ENCODE measurements at places on chromosomes 3 and 15.

- no peak for DNase-seq
- peaks cover 7% of the 10 kb centered on the region for H3K4me1 ChIP-seq
- H3K4me3 ChIP-seq: no peak overlapping the region
- no peaks in the 10 kb centered on the region for H3K36me3 ChIP-seq
Observed at GRCh38 chr3:66464512-66464894, 36.3 kb downstream of the LRIG1 start.

DNA sequence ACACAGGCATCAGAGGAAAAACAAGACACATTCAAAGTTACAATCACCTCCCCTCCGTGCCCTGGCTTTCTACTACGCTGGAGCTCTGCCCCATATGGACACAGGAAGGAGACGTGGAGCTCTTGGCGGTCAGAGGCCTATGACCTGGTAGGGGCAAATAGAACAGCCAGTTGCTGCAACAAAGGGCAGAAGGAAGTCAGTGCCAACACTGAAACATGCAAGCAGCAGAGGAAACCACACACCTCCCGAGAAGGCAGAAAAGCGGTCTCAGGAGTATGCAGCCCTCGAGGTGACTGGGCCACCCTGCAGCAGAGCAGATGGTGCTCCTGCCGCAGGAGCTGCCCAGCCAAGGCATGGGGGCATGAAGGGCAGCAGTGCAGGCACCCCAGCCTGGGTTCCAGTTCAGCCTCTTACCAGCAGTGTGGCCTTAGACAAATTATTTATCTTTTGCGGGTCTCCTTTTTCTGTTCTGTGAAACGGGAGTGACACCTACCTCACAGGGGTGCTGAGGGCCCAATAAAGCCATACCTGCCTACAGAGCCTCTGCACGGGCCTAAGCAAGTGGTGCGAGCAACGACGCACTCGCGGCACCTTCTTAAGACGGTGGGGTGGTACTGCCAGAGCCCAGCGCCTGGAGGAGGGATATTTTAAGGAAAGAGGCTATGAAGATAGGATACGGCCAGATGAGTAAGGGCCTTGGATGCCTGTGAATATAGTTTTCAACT is 8.6 kb downstream of the ZXDC start:
- no peak for DNase-seq
- no peak overlapping the region for H3K27ac ChIP-seq
- no peaks in the 10 kb centered on the region for H3K27me3 ChIP-seq

GRCh38 chr15:75565062-75565970 is 13.8 kb downstream of the PTPN9 start:
- H3K27me3 ChIP-seq: no peaks in the 10 kb centered on the region
- no peak overlapping the region for H3K4me3 ChIP-seq
- peaks cover 4% of the 10 kb centered on the region for H3K36me3 ChIP-seq

GRCh38 chr15:92753591-92753990 is 98.0 kb upstream of the FAM174B start:
- no peak for DNase-seq
- H3K27me3 ChIP-seq: no peaks in the 10 kb centered on the region
- H3K27ac ChIP-seq: no peak overlapping the region
- H3K36me3 ChIP-seq: no peaks in the 10 kb centered on the region
- no peaks in the 10 kb centered on the region for H3K4me1 ChIP-seq
- H3K4me3 ChIP-seq: no peak overlapping the region

GRCh38 chr3:129663045-129663446 is 56.6 kb upstream of the PLXND1 start:
- no peaks in the 10 kb centered on the region for H3K36me3 ChIP-seq
- H3K4me1 ChIP-seq: peaks cover 8% of the 10 kb centered on the region

DNA sequence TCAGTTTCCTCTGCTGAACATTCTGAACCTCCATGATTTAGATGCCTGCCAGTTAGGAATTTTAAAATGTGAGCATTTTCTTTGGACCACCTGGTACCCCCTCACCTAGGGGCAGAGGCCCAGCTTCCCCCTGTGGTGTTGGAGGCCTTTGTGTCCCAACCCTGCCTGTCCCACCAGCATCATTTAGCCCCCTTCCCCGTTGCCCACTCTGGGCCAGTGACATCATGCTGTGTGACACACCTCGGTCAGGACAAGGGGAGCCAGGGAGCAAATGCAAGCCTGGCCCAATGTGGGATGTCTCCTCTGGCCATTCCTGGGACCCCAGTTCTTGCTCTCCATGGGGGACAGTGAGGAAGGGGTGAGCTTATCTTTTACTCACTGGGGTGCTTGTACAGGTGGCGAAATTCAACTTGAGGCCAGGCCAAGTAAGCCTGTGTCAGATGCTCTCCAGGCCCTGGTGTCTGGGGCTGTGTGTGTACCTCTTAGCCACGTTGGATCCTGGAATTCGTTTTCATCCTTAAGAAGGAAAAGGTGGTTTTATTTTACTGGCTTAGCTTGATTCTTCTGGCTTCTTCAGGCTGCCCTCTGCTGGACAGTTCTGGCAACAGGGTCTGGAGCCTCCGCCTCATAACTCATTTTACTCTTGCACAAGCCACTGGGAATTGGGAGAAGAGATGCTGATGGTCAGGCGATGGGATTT is 49.7 kb upstream of the MYZAP start:
- no peaks in the 10 kb centered on the region for H3K4me1 ChIP-seq
- no peak overlapping the region for H3K4me3 ChIP-seq
- H3K36me3 ChIP-seq: no peaks in the 10 kb centered on the region

- peaks cover 91% of the 10 kb centered on the region for H3K4me1 ChIP-seq
- no peak overlapping the region for H3K27ac ChIP-seq
- H3K27me3 ChIP-seq: no peaks in the 10 kb centered on the region
- DNase-seq: no peak
Observed at GRCh38 chr15:70267879-70268278, 170.2 kb upstream of the TLE3 start.
